ENCODE measurements at places on chromosomes 13 and 19.

- DNase-seq, result no peak
Observed at GRCh38 chr19:52662631-52663030, 24.5 kb upstream of the ZNF83 start.

DNA sequence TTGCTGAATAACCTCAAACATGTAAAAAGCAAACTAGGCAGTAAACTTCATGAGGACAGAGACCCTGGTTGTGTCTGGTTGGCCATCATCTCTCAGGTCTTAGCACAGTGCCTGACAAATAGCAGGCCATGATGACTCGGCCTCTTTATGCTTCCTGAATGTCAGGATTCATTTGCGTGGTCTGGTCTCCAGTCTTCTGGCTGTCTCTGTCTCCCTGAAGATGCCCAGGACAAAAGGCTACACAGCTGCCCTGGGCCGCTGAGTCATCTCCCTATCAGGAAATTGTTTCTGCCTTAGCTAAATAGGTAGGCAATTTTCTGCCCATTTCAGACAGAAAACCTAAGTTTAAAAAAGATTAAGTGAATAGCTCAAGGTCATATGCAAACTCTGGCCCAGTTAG is 84.1 kb upstream of the FNDC3A start:
- DNase-seq, result no peak

GRCh38 chr19:34366738-34367623 is 2.0 kb downstream of the GPI start:
- DNase-seq, result no peak

- no peak for DNase-seq
Observed at GRCh38 chr13:80274643-80275042, 66.3 kb downstream of the SPRY2 start.

GRCh38 chr19:35000338-35000646 is 169 bp downstream of the GRAMD1A start:
- DNase-seq, result no peak

- no peak for DNase-seq
Observed at GRCh38 chr13:94309997-94310855, 169.3 kb downstream of the DCT start.

- DNase-seq, result no peak
Observed at GRCh38 chr19:10924597-10924996, 3.8 kb downstream of the YIPF2 start.

GRCh38 chr13:94261163-94261562 is 218.3 kb downstream of the DCT start:
- DNase-seq, result no peak

- DNase-seq, result no peak
Observed at GRCh38 chr13:110328573-110328972, 21.5 kb downstream of the COL4A2 start.

DNA sequence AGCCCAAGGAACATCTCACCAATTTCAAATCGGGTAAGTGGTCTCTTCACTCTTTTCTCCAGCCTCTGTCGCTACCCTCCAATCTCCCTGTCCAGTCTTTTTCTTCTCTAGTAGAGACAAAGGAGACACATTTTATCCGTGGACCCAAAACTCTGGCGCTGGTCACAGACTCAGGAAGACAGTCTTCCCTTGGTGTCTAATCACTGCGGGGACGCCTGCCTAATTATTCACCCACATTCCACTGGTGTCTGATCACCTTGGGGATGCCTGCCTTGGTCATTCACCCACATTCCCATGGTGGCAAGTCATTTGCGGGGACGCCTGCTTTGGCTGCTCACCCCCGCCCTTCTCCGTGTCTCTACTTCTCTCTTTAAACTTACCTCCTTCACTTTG is 13.8 kb upstream of the OR10H1 start:
- no peak for DNase-seq

DNA sequence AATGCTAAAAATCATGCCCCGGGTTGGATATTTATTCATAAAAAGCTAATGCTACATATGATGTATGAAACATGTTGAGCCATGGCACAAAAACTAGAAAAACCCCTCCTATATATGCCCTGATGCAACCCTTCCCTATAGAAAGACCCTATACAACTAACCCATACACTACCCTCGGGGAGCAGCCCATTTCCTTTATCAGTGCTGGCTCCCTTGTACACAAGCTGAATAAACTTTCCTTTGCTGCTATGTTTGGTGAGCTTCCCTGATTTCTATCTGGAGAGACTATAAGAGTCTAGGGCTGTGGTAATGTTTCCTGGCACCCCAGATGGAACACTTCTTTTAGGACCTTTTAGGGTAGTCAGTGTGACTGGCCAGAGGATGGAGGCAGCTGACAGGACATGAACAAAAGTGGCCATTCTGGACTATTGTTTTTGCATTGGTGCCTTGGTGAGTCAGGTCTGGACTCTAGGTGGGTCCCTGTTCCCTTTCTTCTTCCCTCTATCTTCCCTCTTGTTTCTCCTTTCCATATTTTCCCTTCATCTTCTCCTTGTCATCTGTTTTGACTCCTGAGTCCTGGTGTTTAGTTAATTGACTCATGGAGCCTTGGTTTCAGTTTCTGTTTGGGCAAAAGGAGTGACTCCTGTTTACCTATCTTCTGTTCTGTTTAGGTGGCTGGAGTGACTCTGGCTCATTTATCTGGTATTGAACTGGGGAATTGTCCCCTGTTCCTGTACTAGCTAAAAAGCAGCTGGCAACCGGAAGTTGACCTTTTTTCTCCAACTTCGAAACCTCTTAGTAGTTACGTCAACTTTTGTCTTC is 1321.8 kb upstream of the PCDH9 start:
- no peak for DNase-seq

Measured in cerebellar nuclear complex (tissue), 1 donor.